ENCODE measurements at places on chromosomes 11 and 22.

GRCh38 chr11:74694136-74694930 lies 36.9 kb downstream of the CHRDL2 start:
- DNase-seq, result no peak

- no peak for DNase-seq
Observed at GRCh38 chr11:61983419-61983818, 16.0 kb upstream of the FTH1 start.

DNA sequence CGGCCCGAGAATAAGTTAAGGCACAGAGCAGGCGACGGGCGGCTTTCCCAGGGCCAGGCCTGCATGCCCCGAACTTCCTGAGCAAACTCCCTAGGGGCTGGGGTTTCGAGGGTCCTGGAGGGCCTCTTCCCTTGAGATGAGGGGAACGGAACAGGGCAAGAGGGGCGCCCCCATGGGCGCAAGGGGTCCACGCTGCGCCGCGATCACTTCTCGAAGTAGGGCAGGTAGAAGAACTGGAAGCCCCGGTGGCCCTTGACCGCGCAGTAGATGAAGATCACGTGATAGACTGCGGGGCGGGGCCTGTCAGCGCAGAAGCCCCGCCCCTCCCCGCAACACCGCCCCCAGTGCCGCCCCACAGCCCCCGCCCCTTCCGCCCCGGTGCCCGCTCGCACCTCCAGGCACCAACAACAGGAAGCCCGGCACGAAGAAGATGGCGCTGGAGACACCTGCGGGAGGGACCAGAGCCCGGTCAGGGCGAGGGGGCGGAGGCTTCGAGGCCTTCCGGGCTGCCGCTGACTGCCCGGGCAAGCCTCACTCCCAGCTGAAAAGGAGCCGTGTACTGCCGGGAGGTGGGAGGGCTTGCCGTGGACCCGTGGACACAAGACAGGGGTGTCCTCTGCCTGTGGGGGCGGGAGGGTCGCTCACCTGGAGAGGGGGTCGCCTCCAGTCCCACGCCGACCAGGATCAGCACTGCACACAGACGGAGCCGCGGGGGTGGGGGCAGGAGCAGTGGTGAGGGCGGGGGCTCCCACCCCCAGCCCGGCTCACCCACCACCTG lies 4.5 kb downstream of the TMEM134 start:
- peak; percentile 97 for DNase-seq

- no peak for DNase-seq
Observed at GRCh38 chr11:46075168-46075567, 46.1 kb downstream of the PHF21A start.

- no peak for DNase-seq
Observed at GRCh38 chr11:123742724-123743120, 1.3 kb upstream of the ZNF202 start.

GRCh38 chr22:18059094-18059417 lies 18.7 kb upstream of the PEX26 start:
- DNase-seq, result no peak

DNA sequence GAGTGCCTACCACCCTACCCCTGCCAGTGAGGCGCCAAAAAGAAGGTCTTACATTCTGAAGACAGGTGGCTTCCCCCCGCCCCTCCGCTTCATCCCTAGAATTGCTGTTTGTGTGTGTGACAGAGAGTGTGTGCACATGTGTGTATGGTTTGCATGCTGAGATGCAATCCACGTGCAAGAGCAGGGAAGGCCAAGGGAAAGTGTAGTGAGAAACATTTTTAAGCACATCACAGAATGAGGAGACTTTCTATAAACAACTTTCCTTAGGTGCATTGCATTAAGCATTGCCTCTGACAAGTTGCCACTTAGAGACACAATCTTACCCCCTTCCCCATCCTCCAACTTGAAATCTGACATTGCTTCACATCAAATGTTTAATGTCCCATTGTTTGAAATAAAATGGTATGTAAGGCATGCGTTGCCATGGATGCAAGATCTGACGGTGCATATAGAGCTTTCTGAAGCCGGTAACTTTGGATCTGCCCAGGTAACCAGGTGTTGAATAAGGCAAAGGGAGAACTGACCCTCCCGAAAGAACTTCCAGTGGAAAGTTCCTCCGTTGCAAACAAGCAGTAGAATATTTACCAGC lies 21.4 kb downstream of the FJX1 start:
- no peak for DNase-seq

GRCh38 chr22:48075604-48076003 lies 1313.2 kb downstream of the TBC1D22A start:
- no peak for DNase-seq

DNA sequence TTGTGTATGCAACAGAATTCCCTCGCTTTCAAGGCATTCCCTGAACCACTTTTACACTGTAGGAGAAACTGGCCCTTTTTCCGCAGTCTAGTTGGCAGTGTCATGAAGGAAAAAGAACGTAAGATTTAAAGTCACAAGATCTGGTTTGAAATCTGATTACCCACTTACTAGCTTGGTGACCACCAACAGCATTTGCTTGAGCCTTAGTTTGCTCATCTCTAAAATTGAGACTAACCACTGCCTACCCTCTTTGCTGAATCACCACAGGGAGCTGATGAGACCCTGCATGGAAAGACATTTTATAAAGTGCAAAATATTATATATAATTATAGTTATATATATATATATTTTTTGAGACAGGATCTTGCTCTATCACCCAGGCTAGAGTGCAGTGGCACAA lies 39.4 kb downstream of the SYTL2 start:
- no peak for DNase-seq

- no peak for DNase-seq
Observed at GRCh38 chr22:37017356-37017755, 1.9 kb downstream of the TST start.

GRCh38 chr11:56093008-56093407 lies at the start of gene OR8I2:
OR8I2 (plus strand) TSS chr11:56093308; CDS start chr11:56093308, 0 bp downstream.
- no peak for DNase-seq

DNA sequence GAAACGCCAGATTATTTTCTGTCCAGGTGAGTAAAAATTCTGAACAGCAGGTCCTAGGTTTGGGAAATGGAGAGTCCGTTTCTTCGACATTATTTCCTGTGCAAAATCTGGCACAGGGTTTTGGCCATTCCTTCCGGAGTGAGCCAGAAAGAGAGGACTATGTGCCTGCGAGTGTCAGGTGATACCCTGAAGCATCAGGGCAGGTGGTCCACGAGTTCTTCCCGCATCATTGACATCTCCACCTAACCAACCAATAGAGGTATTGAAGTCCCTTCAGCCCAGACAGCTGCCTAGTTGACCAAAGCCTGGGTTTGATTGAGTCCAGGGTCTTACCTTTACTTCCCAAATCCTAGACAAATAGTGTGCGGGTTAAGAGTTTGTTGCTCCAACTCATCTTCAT lies 808 bp downstream of the SNAP29 start:
- peak; percentile 10 for DNase-seq

GRCh38 chr11:62573006-62573591 lies 592 bp downstream of the EEF1G start:
- peak; percentile 50 for DNase-seq

GRCh38 chr11:69496631-69497220 lies 15.3 kb downstream of the LINC01488 start:
- DNase-seq, result no peak

Measured in GM12865 (cell line).